ENCODE measurements at places on chromosomes 12 and 14.

DNA sequence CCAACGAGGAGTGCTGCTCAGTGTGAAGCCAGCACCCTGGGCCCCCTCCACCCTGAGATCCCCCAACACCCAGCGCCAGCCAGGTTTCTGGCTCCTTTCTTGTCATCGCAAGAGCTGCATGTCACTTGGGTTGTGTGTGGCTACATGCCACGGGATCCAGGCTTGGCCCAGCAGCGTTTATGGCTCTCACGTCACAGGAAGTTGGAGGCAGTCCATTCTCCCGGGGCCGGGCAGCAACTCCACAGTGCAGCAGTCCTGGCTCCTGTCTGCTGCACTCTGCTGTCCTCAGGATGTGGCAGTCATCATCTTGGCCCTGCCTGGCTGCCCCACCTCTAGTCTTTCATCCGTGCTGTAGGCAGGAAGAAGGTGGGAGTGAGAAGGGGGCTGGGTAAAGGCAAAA is 78.3 kb downstream of the AACS start:
- no peak for DNase-seq

DNA sequence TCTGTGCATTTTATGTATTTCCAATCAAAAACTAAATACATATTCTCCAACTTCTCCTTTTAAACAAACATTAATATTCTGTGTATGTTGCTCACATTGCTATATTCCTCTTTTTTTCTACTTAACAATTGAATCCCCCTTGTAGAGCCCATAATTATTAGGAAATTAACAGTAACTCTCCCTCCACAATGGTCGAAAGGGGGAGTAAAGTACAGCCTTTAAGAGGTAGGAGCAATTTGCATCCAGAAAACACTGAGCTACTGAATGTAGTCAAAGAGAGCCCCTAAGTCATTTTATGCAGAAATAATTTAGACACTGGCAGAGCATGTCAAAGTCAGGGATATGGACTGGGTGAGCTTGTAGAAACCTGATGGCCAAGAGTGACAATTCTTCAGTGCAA is 57.2 kb upstream of the SCN8A start:
- no peak for DNase-seq

DNA sequence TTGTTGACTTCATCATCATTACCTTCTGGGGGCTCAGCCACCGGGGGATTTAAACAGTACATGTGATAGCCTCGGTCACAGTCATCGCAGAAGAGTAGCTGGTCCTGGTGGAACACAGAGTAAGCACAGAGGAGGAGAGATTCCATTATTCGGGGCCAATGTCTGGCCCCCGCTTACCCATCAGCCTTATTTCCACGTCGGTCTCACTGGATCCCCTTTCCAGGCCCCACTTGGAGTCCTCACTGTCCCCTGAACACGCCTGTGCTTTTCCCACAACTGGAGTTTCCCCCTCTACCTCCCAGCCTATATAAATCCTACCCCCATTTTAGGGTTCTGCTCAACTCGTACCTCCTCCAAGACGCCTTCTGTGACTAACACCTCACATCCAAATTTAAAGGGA is 274.0 kb downstream of the DPF3 start:
- DNase-seq = no peak

GRCh38 chr14:51012055-51012454 is 67.8 kb upstream of the PYGL start:
- DNase-seq = no peak

- DNase-seq = no peak
Measured at GRCh38 chr12:128844031-128844635, 9.1 kb upstream of the GLT1D1 start.

DNA sequence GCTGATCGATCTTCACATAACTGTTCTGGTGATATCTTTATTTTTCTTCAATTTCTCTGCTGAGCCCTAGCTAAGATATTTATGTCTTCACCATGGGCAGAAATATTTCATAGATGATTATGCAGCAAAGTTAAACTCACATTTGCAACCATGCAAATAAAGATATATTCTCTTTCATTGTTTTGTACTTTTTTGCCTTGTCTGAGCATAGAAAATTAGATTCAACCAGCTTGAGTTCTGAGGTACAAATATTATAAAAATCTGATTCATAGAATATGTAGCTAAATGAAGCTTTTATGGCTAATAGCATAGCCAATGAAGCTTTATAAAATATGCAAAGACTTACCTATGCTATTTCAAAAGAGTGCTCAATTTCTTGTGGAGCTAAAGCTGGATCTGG is at the start of gene TAS2R13:
TSS of gene TAS2R13 (minus strand) at position 101 of the 400 bp plus-strand sequence. CDS start 264 bp downstream, outside the sequence.
- no peak for DNase-seq

DNA sequence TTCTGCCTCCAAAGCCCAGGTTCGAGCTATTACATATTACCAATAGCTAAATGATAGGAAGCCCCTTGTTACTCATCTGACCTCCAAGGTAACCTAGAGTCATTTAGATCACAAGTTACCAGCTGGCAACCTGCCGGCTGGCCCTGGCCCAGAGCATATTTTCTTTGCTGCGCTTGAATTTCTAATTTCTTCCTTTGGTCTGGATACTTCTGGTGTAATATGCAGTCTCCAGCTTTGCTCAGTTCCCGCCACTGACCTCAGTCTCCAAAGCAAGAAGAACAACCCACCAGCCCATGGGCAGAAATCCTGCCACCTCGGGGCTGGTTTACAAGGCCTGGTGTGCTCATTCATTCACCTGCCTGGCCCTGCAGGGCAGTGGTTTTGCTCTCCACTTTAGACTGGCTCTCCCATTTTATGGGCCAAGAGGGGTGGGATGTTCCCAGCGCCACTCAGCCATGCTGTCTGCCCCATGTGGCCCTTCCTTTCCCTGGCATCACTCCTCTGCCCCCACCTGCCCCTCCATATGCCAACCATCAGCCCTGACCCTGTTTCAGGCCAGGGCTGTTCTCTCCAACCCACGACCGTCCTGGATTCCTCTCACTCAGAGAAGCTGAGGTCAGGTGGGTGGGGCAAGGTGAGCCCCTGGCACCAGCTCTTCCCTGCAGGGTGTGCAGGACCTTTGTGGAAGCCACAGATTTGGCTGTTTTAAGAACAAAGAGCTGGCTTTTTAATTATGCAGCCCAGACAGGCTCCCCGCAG is 76.0 kb downstream of the PRIMA1 start:
- no peak for DNase-seq

DNA sequence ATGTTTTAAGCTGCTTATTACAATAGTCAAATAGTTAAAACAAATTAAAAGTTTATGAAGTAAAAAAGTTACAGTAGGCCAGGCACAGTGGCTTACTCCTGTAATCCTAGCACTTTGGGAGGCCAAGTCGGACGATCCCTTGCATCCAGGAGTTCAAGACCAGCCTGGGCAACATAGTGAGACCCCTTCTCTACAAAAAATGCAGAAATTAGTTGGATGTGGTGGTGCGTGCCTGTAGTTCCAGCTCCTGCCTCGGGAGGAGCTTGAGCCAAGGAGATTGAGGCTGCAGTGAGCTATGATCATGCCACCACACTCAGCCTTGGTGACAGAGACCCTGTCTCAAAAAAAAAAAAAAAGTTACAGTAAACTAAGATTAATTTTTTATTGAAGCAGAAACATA is 142.6 kb downstream of the MIPOL1 start:
- DNase-seq = no peak

GRCh38 chr12:24297516-24297915 is 348.0 kb upstream of the SOX5 start:
- DNase-seq = no peak

DNA sequence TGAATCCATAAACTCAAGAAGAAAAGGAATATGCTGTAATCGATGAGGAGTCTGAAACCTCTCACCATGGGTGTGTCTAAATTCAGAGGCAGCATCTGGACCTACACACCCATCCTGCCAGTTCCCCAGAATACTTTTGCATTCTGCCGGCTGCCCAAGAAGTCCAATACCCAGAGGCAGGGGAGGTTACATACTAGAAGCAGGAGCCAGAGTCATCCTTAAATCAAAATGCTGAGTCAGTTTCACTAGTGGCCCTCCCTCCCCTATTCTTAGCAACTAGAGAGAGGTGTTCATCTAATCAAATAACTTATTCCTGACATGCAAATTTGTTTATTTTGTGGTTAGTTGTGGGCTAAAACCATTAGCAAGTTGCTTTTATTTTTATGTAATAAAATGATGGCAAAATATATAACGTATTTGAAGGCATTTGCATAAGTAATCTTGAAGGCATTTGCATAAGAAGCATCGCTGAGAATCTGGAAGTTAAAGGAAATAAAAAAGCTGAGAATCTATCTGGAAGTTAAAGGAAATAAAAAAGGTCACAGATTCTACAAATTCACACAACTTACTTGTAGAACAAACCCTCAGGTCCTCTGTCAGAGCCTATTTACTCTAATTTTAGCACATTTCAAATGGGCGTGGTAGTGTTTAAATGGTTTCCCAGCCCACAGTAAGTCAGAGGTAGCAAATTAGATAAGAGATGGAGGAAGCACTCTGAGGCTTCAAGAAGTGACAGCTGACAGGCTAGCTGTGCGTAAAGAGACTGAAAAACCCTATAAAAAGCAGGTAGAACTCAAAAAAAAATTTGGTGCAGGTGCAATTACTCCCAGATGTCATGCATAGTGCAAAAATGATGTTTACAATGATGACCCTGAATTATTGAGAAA is 7.8 kb downstream of the BHLHE41 start:
- DNase-seq = no peak

DNA sequence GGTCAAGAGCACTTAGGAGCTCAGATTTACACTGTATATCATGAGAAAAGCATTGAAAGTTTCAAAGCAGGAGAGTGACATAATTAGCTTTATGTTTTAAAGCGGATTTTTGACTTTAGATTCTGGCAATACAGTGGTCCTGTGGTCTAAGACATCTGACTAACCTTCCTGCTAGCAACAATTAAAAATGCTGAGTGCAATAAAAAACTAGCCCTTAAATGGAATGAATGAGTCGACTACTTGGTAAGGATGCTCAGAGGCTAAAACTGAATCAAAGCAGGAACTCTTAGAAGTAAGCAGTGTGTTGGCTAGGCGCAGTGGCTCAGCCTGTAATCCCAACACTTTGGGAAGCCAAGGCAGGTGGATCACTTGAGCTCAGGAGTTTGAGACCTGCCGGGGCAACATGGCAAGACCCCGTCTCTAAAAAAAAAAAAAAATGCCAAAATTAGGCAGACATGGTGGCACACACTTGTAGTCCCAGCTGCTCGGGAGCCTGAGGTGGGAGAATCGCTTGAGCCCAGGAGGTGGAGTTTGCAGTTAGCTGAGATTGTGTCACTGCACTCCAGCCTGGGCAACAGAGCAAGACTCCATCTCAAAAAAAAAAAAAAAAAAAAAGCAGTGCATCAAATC is 18.9 kb downstream of the BICD1 start:
- no peak for DNase-seq

DNA sequence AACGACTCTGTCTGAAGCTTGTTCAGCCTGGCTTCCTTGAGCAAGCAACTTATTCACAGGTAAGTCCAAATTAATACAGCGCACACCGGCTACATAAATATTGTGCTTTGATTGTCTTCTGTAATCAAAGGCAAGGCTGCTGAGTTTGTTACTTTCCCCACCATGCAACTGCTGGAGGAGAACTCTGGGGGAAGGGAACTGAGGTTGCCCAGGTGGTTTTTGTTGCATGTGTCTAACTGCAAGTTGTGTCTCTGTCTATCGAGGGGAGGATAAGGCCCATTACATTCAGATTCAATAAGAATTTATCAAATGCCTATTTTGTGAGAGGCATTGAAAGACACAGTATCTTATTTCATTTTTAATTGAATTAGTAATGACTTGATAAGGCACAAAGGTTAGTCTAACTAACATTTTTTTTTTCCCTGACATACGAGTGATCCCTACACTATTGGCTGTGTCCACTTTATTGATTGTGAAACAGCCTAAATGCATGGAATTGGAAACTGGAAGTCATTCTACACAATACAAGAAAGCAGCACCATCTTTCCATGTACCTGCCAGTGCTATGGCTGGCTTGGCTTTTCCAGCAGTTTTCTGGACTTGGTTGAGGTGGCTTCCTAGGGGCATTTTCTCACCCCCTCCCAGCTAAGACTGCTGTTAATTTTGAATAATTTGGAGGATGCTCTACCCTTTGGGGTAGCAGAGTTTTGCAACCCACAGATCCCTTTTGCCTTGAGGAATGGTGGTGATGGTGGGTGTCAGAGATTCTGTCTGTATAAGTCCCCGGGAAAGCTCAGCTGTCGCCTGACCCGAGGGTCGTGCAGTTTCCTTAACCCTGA is 951 bp upstream of the CHST11 start:
- DNase-seq = no peak

DNA sequence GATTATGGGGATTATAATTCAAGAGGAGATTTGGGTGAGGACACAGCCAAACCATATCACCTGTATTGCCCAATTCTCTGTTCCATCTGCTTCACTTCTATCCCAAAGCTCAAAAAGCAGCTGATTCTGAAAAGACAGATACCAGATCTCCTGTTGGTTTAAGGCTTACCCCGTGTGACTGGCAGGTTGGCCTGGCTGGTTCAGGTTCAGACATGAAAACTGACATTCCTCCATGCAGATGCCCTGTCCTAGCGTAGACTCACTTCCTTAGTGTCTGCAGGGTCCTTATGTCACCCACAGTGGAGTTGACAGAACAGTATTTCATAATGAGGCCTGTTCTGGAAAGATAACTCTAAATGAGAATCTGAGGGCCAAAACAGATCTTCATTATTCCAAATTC is 61.1 kb upstream of the FLRT2 start:
- DNase-seq = no peak

GRCh38 chr14:85579942-85580341 is 50.0 kb downstream of the FLRT2 start:
- no peak for DNase-seq

- DNase-seq = no peak
Measured at GRCh38 chr12:11756523-11756922, 107.0 kb downstream of the ETV6 start.

- DNase-seq = no peak
Measured at GRCh38 chr12:77047341-77048109, 17.8 kb downstream of the E2F7 start.

DNA sequence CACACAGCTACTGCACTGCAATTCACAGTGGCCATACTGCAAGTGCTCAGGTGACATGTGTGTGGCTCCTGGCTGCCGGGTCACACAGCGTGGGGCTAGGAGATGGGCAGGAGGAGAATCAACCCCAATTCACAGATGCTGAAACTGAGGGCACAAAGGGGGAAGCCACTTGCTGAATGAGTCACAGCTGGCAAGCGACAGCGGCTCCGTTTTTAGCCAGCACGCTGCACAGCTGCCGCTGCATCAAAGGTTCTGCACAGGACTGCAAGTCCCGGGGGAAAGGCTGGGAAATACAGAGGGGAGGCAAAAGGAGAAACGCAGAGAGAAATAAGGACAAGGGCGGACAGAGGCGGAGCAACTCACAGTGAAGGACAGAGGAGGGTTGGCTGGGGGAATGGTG is 57.9 kb downstream of the KDM2B start:
- DNase-seq = no peak

DNA sequence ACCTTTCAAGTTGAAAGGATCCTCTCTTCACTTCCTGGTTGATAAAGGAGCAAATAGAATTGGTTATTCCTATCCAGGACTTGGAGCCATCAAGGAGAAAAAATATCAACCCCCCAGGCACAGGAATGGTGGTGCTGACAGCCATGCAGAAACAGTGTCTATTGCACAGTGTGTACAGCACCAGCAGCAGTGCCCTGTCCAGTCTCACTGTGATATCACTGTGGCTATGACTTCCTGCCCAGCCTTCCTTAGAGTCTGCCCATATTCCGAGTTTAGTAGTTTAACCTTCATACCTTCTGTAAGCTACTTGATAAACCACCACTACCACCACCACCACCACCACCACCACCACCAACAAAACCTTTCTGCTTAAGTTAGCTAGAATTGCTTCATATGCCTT is 45.1 kb upstream of the FERMT2 start:
- DNase-seq = no peak

Data from AML-193 (cell line).